Hepatocyte (in vitro differentiated cells): ENCODE measurements at places on chromosomes 6 and 20.

DNA sequence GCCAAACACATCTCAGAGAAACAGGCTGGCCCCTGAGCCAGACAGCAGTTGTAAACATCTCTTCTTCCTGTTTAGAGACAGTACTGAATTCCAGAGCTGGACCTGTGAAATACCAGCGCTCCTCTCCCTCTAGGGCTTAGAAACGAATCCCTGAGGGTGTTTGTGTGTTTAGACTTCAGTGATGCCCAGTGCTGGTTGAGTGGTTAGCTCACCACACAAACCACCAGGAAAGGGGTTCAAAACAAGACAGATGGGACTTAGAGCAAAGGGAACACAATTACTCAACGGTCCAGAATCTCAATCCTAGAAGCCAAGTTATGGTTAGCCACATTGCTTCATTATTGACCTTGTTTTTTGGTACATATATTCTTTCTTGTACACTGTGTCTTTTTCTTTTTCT is 108.7 kb upstream of the TMEM170B start:
- peak; percentile 38 for DNase-seq

- peak; percentile 32 for DNase-seq
Measured at GRCh38 chr20:18628330-18628920, 40.6 kb downstream of the DTD1 start.

DNA sequence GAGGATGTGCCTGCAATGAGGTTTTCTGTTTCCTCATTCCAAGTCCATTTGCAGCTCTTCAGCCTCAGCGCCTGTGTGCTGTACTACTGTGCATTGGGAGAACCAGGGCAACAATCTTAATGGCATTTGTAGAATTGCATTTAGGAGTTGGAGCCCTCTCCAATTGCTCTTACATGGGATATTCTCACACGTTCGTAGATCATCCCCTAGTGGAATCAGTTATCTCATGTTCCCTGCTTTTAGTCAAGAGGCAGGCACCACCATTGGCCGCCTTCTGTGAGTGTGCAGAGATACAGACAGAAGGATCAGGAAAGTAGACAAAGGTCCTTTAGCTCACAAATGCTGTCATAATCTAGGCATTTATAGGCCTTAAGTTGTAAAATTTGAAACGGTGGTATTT is 84.2 kb upstream of the RGS17 start:
- no peak for DNase-seq

DNA sequence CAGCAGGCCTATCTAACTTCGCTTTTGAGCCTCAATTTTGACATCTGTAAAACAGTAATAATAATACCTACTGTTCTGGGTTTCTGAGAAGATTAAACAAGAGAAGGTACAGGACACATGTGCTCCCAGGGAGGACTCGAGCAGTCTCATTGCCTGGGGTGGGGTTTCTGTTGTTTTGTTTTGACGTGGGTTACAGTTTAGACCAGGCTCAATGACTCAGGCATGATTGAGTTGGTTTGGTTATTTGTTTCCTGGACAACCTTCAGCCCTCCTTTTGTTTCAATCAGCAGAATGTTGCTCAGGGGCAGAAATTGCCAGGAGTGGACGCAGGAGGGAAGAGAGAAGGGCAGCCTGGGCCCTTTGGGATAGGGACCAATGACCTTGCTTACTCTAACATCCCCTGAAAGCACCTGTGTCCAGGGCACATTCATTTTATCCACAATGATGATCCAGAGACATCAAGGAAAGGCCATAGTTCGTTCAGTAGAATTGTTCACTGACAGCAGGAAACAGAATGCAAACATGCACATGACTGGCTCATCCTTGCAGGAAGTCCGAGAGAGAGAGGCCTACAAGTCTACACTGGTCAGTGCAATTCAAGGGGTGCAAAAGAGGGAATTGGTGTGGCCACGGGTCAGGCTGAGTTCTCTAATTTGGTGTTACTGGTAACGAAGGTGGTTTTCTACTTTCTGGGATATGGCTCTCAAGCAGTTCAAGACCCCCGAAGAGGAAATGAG is 74.5 kb upstream of the MRPS10 start:
- DNase-seq, result no peak
